ENCODE measurements at places on chromosomes 16 and 17. TPM values are rescaled to one million over a fixed set of nuclear protein-coding genes. Genes with fewer than 3 reads are reported as not detected.

DNA sequence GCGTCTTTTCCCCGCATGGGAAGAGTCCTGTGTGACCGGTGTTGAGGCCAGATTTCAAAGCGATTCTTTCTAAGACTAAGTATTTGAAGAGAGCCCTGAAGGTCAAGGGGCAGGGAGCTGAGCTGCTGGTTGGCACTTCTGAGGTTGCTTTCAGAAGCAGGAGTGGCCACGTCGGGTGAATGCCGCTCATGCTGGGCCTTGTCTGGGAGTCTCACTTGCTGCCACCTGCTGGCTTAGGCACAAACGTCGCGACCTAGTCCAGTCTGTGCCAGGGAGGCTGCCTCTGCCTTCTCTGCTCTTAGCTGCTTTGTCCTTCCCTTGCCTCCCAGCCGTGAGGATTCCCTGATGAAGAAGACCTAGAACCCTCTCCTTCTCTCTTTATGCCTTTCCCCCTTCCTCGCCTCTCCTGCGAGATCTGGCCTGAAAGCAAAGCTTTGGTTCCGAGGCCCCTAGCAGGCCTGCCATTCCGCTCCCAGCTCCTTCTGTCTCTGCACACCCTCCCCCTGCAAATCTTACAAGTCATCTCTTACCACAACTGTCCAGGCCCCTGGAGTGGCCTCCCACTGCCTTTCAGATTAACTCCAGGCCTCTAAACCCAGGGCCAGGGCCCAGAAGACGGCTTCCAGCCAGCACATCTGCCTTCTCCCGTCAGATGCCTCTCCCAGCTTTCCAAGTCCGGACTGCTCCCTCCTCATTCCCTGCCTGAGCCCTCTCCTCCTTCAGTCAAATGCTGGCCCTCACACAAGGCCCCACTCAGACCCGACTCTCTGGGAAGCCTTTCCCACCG, 11.4 kb downstream of the CTNS start:
- DNase-seq: no peak

- no peak for DNase-seq
Measured at GRCh38 chr16:4373909-4374742, 2.5 kb downstream of the VASN start.

- no peak for DNase-seq
Measured at GRCh38 chr17:17760872-17761550, 75.8 kb downstream of the SREBF1 start.

Gene ZP2
- total RNA-seq: not detected

DNA sequence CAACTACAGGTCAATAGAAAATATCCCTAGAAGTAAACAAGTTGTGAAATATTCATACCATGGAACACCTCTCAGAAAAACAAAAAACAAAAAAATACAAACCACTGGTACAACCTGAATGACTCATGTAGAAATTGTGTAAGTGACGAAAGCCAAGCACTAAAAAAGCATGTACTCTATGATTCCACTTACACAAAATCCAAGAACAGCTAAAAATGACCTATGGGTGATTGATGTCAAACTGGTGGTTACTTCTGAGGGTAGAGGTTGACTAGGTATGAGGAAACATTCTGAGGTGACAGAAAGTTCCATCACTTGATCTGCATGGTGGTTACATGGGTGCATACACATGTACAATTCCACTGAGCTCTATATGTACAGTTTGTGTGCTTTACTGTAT, 31.1 kb downstream of the DHRS7C start:
- no peak for DNase-seq

DNA sequence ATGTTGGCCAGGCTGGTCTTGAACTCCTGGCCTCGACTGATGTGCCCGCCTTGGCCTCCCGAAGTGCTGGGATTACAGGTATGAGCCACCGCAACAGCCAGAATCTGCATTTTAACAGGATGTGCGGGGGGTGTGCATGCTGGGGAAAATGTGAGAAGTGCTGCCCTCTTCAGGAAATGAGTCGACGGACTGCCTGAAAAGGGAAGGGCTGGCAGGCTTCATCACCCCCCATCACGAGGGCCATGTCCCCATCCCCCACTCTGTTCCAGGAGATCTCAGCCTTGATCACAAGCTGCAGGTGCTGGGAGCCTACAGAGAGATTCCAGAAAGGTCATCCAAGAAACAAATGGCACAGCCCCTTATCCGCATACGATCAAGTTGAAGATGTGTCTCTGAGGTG, 195.3 kb upstream of the RPL38 start:
- no peak for DNase-seq

Gene TLCD2
- 0.13 TPM for total RNA-seq

Gene FAM20A
- not detected for total RNA-seq

DNA sequence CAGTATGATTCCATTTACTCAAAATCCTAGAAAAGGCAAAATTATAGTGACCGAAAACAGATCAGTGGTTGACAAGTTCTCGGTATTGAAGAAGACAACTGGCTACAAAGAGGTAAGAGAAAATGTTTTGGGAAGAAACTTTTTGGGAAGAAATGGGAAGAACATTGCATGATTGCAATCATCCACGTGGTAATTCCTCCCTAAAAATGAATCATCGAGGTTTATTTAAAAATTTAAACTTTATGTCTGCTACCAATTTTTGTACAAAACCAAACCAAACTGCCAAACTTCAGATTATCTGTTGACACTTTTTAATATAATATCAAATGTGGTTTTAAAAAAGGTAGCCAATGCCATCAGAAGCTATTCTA, 8.1 kb downstream of the SMURF2 start:
- DNase-seq: no peak

Gene KRTAP1-1
- total RNA-seq: not detected

DNA sequence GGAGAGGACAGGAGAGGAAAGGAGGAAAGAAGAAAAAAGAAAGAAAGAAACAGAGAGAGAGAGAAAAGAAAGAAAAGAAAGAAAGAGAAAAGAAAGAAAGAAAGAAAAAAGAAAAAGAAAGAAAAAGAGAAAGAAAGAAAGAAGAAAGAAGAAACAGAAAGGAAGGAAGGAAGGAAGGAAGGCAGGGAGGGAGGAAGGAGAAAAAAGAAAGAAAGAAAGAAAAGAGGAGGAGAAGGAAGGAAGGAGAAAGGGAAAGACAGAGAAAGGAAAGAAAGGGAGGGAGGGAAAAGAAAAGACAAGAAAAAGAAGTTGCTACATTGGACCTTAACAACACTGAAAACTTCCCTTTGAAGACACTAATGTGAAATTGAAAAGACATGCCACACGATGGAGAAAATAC, 56.6 kb upstream of the CCL2 start:
- DNase-seq: no peak

DNA sequence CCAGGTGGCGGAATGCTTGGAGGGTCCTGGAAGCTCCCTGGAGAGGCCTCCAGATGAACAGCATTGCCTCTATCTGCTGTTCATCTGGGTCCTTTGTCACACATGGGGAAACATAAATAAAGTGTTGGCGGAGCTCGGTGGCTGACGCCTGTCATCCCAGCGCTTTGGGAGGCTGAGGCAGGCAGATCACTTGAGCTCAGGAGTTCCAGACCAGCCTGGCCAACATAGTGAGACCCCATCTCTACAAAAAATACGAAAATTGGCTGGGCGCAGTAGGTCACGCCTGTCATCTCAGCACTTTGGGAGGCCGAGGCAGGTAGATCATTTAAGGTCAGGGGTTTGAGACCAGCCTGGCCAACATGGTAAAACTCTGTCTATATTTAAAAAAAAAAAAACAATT, 2.2 kb downstream of the MYADML2 start:
- no peak for DNase-seq

DNA sequence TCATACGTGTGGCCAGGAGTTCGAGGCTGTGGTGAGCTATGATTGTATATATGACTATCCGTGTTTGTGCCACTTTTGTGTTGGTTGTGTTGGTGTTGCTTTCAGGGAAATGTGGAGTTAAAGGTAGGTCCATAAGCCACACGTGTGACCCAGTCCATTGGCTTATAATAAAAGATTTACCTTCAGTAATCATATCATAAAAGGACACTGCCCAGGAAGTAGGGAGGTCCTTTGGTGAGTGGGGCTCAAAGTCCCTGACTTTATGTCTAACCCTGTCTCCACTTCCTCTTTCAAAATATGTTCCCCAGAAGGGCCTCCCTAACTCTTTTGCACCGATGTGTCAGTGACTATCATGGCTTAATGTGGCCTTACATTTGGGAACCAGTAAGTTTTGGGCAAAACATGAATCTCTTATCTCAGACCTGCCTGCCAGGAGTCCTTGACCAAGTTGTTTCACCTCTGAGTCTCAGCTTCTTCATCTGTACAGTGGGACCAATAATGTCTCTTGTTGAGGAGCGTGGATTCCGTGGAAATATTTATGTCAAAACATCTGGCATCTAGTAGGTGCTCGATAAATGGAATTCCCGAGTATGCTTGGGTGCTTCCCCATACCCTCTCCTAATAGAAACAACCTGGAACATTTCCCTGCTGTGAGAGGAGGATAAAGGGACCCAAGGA, 4.8 kb downstream of the TNP2 start:
- no peak for DNase-seq

Gene MGAT5B
- total RNA-seq: 1.2 TPM

GRCh38 chr17:524406-524950, 171.9 kb upstream of the RPH3AL start:
- no peak for DNase-seq

DNA sequence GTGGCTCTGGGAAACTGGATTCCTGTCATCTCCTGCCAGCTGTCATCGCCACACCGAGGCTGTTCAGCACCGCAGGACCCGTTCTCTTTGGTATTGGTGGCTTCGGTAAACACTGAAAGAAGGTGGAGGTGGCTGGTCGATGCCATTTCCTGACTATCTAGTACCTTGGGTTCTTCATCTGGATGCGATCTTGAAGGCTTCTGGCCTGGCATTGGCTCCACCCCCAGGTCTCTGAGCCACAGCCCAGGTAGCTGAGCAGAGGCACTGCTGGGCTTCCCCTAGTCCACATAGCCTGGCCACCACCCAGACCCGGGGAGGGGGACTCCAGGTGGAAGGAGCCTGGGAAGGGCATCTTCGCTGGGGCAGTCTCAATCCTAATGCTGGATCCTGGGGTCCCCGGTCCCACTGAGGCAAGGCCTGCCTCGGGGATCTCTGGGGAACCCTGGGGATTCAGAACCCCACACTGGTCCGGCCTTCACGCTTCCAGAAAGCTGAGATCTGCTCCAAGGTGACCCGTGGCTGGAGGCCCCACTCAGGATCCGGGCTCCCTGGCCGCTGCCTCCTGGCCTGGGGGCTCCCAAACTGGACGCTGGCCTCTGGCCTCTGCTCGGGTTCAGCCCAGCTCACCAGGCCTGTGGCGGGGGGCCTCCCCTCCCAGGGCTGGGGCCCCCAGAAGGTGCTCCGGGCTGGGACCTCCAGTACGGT, 1.8 kb downstream of the C16orf54 start:
- no peak for DNase-seq

Gene CIITA
- 12.0 TPM for total RNA-seq

Gene COX4I1
- total RNA-seq: 558 TPM

DNA sequence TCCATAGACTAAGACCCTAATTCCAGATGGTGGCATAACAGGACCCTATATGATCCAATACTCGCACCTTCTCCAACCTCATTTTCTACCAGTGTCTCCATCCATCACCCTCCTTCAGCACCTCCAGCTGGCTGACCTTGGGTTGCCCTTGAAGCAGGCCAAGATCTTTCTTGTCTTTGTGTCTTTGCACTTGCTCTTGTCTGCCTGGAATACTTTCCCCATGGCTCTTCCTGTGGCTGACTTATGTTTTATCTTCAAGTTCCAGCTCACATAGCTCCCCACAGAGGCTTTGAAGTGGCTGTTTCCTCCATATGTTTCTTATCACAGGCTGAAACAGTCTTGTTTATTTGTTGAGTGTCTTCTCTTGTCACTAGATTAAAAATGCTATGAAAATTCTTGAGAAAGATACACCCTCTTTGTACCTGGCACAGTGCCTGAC, 29.6 kb upstream of the MMD start:
- no peak for DNase-seq

DNA sequence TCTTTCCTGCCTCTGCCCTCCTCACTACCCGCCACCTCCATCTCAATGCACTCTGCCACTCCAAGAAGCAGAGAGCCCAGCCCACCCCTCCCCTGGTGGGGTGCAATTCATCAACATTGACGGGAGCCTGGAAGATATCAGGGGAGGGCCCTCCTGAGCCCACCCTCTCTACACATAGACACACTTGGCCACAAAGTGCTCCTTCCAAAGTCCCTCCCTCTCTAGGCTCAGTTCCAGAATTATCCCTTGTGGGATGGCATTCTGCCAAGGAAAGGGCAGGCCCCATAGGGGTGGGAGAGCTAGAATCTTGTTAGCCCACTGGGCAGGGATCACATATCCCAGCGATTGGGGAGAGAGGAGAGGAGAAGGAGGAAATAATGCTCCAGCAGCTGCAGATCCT, 66.2 kb downstream of the TMEM132E start:
- no peak for DNase-seq
